ENCODE measurements at places on chromosomes 7 and 10.

DNA sequence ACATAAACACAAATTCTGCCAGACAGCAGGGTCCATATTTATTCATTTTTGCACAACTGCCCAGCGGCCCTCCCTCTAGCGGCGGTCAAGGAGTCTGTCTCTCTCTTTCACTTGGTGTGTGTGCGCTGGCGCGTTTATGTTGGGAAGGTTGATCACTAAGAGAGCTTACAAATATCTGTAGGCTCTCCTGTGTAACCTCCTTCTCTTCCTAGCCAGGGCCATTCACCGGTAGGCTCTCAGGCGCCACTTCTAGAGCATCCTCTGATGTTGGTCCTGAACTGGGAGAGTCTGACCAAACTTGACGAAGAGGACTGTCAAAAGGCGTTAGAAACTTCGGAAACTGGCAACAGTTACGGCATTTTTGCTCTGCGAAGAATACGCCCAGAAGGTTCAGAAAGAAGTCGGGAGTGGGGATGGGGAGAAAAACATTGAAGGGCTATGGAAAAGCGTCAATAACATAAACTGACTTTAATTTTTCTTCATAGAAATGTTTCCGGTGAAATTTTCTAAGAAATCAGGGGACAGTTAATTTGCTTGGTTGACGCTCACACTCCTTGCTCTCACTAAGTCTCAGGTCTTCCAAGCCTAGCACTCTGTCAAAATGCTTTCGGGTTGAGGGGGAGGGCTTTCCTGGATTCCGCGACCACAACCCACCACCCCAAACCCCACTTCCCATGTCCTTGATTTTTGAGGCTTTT lies 731.1 kb downstream of the ZWINT start:
- DNase-seq: no peak

DNA sequence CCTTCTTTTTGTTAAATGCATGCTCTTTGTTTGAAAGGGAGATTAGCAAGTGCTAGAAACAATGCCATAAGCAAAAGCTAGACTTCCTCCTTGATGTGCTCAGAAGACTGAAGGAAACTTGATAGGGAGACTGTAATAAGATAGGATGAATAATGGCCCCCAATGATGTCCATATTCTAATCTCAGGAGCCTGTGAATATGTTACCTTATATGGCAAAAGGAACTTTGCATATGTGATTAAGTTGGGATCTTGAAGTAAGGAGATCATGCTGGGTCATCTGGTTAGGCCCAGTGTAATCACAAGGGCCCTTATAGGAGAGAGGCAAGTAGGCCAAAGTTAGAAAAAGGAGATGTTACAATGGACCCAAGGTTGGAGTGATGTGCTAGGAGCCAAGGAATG lies 13.6 kb upstream of the LIPM start:
- DNase-seq: no peak

DNA sequence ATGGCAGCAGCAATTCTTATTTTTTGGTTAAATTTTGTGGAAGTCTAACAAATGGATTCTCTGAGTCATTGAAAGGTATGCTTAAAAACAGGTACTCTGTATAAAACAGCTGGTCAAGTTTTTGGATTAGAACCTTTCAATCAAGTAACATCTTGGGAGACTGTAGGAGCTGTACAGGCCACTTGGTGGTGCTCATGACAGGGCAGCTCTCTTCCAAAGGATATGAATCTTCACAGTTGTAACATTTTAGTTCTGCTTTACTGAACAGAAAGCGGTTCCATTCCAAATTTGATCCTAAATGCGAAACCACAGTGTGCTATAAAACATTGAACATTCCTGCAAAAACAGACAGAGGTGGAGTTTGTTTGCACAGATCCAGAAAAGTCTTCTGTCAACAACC lies 44.5 kb upstream of the AGR3 start:
- no peak for DNase-seq

- no peak for DNase-seq
These were observed at the start of gene HDAC9 for GRCh38 chr7:18495412-18496340. TSS of gene HDAC9 (plus strand) at chr7:18495749. CDS start at chr7:18496303, 554 bp downstream.

- no peak for DNase-seq
These were observed 67.8 kb downstream of the SLC13A1 start for GRCh38 chr7:123131961-123132360.

DNA sequence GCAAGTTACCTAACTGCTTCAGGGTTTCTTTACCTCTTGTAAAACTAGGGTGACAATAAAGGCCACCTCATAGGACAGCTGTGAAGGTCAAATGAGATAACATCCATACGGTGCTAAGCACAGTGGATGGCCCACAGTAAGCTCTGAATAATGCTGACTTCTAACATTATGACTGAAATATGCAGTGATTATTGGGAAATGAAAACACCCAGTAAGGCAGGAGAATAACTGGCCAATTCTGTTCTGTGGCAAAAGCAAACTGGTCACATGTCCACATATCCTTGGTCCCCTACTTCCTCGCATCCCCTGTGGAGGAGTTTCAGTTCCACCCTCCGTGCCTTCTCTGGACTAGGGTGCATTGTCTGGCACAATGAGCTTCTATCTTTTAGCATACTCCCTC lies 1.4 kb downstream of the CUBN start:
- no peak for DNase-seq

DNA sequence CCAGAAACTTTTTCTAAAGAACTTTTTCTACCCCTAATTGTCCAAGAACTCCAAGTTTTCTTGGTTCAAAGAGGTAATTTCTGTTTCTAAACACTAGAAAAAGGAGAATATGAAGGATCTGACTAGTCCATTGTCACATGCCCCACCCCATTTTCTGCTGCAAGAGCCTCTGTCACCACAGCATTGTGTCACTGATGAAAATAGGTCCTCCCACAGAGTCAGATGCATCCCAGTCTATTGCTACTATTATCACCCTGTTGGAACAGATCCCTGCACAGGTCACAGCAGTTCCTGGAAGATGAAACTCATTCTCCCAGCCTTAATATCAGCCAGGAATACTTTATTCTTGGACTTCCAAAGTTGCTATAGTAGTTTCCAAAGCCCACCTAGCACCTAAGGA lies 7.5 kb upstream of the CFTR start:
- no peak for DNase-seq

DNA sequence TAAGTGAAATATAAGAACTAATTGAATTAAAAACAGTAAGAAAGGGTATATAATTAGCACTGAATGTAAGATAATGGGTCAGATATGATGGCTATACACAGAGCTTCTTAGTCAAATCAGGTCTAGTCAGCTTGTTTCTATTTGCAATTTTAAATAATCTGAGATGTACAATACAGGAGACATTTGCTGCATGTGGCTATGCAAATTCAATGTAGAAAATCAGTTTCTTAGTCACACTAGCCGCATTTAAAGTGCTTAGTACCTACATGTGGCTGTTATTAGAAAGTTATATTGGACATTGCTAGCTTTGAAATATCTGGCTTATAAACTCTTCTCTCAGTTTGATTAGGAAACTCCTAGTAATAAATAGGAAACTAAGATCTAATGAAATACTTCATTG lies 25.3 kb downstream of the CCDC7 start:
- DNase-seq: no peak

DNA sequence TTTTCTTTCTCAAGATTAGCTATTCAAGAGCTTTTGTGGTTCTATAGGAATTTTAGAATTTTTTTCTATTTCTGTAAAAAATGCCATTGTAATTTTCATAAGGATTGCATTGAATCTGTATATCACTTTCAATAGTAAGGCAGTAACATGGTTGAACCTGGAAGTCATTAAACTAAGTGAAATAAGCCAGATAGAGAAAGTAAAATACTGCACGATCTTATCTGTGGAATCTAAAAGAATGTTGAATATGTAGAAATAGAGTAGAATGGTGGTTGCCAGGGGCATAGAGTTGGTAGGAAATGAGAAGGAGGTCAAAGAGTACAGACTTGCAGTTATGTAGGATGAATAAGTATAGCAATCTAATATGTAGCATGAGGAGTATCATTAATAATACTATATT lies 1073.5 kb upstream of the LRRN3 start:
- no peak for DNase-seq

- no peak for DNase-seq
These were observed 362.8 kb downstream of the THSD7A start for GRCh38 chr7:11469028-11469745.

DNA sequence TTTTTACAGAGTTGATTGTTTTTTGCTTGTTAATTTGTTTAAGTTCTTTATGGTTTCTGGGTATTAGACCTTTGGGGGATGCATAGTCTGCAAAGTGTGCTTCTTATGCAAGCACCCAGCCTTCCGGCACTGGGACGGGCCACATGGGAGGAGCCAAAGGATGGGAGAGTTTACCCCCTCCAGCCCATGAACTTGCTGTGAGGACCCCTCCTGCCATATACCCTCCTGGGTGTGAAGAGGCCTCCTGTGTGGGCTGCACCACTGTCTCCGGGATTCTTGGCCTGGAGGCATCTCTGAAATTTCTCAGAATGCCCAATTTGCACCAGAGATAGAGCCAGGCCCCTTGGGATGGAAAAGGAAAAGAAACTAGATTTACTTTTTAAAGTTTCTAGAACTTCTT lies 150.7 kb downstream of the MGMT start:
- no peak for DNase-seq

DNA sequence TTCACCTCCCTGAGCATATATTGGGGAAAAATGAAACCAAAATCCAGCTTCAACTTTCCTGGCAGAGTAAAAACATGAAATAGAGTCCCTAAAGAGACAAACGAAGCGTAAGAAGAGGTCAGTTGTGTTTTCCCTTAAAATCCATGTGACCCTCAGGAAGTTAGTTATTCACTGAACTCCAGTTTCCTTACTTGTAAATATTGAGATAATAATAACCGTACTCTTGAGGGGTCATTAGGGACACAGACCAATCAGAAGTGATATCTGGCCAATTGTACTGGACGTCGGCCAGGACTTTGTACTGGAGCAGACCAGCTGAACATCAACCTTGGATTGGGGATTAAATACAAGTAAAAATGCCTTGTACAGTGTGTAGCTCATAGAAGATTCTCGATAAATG lies 167.0 kb downstream of the GATA3 start:
- DNase-seq: no peak

- DNase-seq: no peak
These were observed 30.2 kb upstream of the CARD11 start for GRCh38 chr7:3073763-3074458.

DNA sequence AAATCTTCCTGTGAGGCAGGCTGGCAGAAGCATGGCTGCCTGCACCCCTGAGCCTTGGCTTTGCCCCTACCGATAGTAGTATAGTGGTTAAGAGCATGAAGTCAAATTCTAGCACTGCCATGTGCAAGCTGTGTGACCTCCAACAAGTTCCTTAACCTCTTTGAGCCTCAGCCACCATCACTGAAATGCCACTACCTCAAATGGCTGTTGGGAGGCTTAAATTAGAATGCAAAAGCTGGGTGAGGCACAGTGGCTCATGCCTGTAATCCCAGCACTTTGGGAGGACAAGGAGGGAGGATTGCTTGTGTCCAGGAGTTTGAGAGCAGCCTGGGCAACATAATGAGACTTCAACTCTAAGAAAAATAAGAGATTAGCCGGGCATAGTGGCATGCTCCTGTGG lies 8.4 kb downstream of the SFRP5 start:
- no peak for DNase-seq

- no peak for DNase-seq
These were observed 164.2 kb downstream of the RAPGEF5 start for GRCh38 chr7:22192801-22193200.

DNA sequence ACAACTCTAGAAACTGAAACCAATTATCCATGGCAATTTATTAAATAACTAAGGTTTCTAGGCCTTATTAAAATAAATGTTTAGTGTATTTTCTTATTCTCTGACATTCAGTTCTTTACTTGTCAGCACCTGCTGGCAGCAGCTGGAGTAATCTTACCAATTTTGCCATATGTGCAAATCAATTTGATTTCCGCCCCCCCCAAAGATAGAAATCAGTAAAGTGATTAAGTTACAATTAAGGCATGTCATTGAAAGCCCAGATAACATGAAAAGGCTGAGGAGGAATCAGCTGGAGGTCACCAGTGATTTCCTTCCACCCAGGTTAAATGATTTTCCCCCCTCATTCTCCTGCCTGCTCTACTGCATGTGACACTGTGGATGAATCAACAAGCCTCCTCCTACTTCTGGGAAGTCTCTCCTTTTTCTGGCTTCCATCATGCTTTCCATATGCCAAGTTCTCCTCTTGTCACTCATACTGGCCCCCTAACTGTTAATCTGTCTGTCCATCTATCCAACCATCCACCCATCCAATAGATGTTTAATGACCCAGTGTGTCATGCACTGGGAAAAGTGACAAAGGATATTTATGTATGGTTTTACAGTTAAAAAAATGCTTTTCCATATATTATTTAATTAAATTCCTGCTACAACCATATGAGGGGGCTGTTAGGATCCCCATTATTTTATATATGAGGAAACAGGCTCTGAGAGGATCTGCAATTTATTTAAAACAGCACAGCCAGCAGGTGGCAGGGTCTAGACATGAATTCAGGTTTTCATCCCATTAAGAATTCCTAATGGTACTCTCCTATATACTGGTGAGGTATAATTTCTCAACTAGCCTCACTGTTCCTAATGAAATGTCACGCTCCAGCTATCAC lies 116.5 kb downstream of the ATXN7L1 start:
- DNase-seq: no peak

DNA sequence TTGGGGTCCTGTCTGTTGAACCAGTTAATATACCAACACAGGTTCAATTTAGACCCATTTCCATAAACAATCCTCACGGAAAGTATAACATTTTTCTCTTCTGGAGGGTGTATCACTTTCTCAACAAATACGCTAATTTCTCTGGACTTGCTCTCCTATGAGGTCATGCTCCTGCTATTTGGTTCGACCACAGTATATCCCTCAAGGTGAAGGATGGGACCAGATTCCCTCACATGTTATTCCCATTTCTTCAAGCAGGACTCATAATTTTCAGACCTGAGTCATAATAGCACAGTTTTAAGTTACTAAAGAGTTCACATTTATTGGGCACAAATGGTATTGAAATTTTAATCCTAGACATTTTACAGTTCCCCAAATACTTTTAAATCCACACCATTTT lies 57.2 kb downstream of the ADAM12 start:
- no peak for DNase-seq

DNA sequence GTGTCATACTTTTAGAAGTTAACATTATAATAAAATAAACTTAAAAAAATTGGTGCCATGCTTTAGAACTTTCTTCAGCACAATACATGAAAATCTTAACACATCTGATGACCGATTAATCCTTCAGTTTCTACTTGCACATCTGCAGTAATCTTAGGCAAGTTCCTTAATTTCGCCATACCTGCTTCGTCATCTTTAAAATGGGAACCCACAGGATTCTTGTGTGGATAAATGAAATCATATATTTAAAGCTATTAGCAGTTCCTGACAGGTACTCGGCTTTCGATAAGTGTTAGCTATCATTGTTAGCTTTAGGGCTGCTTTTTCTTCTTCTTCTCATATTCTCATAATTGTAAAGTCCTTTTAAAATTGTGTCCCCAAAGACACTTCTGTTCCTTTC lies 907 bp upstream of the VPS50 start:
- no peak for DNase-seq

GRCh38 chr10:34995925-34996324 lies 94.2 kb downstream of the CUL2 start:
- DNase-seq: no peak

GRCh38 chr7:144656965-144657517 lies 178.8 kb downstream of the TPK1 start:
- DNase-seq: no peak
